Caco-2 (cell line): ENCODE measurements at places on chromosomes 4 and X. TPM values are rescaled to one million over a fixed set of nuclear protein-coding genes. Genes with fewer than 3 reads are reported as not detected.

The SLC2A9 gene
- total RNA-seq, result 17.5 and 21.0 TPM in 2 replicates

The CYLC1 gene
- not detected in 2 replicates for total RNA-seq

The FRG2 gene
- total RNA-seq, result 0.23 TPM in 1 of 2 replicates, not detected in the other

The FOXP3 gene
- 0.84 and 0.88 TPM in 2 replicates for total RNA-seq

The DMP1 gene
- not detected in 2 replicates for total RNA-seq

The EMCN gene
- total RNA-seq, result not detected in 2 replicates

The F8A3 gene
- 7.5 and 8.5 TPM in 2 replicates for total RNA-seq

The RIBC1 gene
- 0.88 and 0.95 TPM in 2 replicates for total RNA-seq

The ZFP92 gene
- 0.09 and 0.16 TPM in 2 replicates for total RNA-seq

The TSPAN5 gene
- total RNA-seq, result 24.1 and 26.1 TPM in 2 replicates

The KLB gene
- total RNA-seq, result 2.2 TPM in 2 replicates

The HTN1 gene
- total RNA-seq, result not detected in 2 replicates

The GAGE12H gene
- not detected in 2 replicates for total RNA-seq

The ATP8A1 gene
- 9.3 and 11.6 TPM in 2 replicates for total RNA-seq

The S100G gene
- not detected in 2 replicates for total RNA-seq

The ADH1A gene
- total RNA-seq, result not detected in 2 replicates

The GRXCR1 gene
- total RNA-seq, result not detected in 2 replicates

The FABP2 gene
- total RNA-seq, result not detected in 2 replicates

The KLHL4 gene
- total RNA-seq, result not detected in 2 replicates

The CCDC160 gene
- total RNA-seq, result 0.16 and 0.37 TPM in 2 replicates

The CACNA1F gene
- total RNA-seq, result 0.05 and 0.09 TPM in 2 replicates
